Activated CD4-positive, alpha-beta memory T cell treated with anti-CD3 and anti-CD28 coated beads for 36 hours (primary cell): ENCODE measurements at places on chromosomes 11 and 22. TPM values are rescaled to one million over a fixed set of nuclear protein-coding genes. Genes with fewer than 3 reads are reported as not detected.

Gene CCDC134
- total RNA-seq = 16.1 TPM

DNA sequence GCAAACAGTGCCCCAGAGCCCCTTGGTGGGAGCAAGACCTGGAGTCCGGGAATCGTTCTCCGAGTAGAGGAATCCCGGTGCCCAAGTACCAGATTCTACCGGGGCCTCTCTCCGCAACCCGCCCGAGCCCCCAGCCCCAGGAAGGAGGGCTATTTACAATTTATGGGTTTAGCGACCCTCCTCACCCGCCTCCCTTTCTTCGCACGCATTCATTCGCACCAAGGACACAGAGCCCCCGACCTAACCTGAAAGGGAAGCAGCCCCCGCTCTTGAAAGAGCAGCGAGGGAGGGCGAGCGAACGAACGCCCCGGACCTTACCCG is 628 bp downstream of the LRP4 start:
- DNase-seq = no peak

DNA sequence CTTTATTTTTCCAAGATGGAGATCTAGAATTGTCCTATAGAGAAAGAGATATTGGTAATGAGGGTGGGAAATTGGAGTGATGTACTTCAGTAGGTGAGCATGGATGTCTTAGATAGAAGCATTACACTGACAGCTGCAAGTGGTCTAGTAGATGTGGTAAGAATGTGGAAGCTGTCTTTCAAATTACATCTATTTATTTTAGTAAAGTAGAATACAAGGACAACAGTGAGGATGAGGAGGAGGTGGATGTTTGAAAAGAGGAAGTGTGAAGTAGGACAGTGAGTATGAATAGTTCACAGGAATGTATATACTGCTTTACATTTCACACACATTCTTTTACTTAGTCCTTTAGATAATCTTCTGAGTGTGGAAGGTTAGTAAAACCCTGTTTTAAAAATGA is 64.2 kb downstream of the HIPK3 start:
- no peak for DNase-seq

Gene DEFB131B
- total RNA-seq = not detected

DNA sequence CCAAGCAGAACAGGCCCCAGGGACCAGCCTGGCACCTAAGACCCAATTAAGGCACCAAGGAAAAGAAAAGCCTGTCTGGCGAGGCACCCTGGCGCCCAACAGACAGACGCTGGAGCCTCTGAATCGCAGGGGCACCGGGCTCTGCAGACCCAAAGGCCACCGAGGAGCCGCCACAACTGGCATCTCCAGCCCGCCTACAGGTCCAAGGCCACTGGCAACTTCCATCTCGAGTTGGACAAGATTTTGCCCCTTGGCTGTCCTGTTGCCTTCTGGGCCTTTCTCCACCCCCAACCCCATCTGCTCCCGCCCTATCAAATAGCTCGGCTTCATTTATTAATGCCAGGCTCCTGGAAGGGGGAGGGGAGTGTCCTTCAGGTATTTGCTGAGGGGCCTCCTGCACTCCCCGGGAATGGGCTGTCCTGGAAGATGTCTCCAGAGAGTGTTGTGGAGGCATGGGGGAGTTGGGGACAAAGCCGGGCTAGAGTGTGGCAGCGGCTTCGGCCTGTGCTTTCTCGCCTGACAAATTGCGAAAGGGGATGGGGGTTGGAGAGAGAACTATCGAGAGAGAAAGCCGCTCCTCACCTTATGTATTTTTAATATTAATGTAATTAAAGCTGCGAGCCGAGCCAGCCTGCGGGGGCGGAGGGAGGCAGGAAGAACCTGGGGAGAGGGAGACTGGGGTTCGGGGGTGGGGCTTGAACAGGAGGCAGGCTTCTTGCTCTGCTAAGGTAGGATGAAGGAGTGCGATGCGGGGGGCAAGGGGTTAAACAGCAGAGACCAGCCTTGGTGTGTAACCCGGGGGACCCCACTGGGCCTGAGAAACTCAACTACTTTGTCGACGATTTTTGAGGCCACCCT is 2.0 kb downstream of the DSCAML1 start:
- no peak for DNase-seq

DNA sequence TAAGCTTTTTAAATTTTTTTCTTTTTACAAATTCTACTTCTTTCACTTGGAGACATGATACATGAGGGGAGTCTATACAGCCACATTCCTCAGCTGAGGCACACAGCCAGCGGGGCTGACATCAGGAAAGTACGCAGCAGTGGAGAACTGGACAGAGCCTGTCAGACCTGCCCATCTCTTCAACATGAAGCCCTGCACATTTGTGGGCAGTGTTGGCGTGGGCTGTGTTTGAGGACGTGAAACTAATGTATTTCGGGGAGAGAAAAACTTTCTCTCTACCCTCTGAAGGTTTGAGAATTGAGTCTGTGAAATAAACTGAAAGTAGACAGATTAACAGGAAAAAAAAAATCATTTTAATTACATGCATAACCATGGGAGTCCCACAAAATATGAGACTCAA is 84.8 kb upstream of the HTATIP2 start:
- no peak for DNase-seq

- peak; percentile 82 for DNase-seq
Observed at GRCh38 chr11:75474878-75475766, 42.1 kb upstream of the KLHL35 start.

Gene DTX4
- 0.07 TPM for total RNA-seq

GRCh38 chr22:46003271-46004091 is 26.5 kb upstream of the WNT7B start:
- DNase-seq = no peak

Gene GAB4
- not detected for total RNA-seq

- no peak for DNase-seq
Observed at GRCh38 chr11:46445920-46446771, 54.6 kb upstream of the CHRM4 start.

- DNase-seq = no peak
Observed at GRCh38 chr11:6523253-6523652, 26.2 kb downstream of the DNHD1 start.

DNA sequence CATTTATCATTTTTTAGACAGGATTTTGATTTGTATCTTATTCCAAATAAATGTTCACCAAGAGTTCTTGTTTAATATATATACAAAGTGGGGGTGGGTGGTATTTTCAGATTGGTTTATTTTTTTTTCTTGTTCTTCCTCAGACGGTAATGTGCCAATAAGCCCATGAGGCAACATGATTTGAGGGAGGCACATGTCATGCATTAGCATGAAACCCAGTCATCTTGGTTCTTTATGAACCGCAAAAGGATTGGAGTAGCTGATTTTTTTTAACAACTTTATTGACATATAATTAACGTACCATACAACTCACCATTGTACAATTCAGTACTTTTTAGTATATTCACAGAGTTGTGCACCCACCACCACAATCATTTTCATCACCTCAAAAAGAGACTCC is 2.7 kb downstream of the BCL2L13 start:
- DNase-seq = no peak

Gene MUC15
- total RNA-seq = not detected

Gene OR52A1
- total RNA-seq = not detected

DNA sequence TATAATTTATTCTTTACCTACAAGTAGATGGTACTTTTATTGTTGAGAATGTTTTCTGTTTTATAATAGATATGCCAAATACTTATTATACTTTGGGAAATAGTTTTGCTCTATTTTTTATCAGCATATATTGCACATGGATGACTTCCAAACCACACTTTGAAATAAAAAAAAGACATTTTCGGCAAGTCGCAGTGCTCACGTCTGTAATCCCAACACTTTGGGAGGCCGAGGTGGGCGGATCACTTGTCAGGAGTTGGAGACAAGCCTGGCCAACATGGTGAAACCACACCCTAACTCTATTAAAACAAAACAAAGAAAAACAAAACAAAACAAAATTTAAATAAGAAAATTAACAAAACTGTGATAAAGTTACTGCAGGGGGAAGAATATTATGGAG is 983.9 kb upstream of the CNTN5 start:
- no peak for DNase-seq

Gene RIMBP3C
- not detected for total RNA-seq

DNA sequence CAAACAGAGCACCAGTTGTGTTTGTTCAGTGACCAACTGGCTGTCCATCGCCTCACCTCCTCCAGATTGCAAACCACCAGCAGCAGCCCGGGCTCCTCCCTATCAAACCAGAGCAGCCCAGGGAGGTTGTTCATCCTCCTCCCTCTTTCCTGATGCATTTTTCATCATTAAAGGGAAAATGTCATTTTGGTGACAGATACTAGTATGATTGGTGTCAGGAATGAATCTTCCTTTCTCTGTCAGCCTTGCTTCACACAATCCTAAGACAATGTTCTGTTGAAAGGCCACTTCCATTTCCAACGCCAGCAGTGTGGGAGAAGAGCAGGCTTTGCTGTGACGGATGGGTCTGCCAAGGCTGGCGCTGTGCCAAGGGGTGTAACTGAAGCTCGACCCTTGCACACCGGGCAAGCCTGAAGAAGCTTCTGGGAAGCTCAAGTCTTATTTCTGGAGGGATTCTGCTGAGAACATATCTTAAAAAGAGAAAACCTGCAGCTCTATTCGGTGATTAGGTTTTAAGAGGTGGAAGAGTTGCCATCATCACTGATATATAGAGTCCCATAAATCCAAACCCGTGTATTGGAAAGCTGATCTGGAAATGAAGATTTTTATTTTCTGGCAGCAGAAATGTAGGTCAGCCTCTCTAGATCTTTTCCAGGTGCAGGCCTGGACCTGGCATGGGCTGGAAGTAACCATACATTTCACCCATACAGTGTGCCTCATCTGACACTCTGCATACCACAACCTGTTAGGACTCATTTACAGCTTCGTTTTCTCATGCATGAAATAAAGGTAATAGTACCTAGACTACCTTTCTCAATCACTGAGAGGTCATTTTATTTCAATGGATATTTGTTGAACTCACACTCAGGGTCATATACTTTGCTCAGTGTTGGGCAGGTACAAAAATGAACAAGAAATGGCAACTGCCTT is 524.5 kb downstream of the NTM start:
- no peak for DNase-seq

- DNase-seq = peak; percentile 87
Observed at GRCh38 chr11:104705490-104706190, 192.6 kb downstream of the CASP12 start.

Gene TRMT112
- 258 TPM for total RNA-seq

GRCh38 chr22:42319386-42319785 is 48.9 kb upstream of the TCF20 start:
- no peak for DNase-seq

DNA sequence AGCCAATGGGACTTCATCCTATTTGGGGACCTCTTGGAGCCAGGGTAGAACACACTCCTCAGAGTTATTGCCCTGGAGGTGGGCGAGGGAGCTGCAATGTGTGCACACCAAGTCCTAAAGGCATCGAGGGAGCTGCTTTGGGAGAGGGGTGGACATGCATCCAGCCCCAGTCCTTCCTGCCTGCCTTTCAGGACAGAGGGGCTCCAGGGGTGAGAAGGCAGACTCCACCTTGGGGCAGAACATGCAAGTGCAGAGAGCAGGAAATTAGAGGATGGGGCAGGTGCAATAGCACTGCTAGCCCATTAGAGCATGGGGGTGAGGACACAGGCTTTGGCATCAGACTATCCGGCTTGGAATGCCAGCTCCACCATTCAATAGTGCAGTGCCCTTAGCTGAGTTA is 288.5 kb downstream of the OPCML start:
- DNase-seq = no peak

- DNase-seq = peak; percentile 59
Observed at GRCh38 chr11:75450826-75451821, 18.1 kb upstream of the KLHL35 start.

GRCh38 chr11:73623686-73624085 is 22.7 kb upstream of the PLEKHB1 start:
- DNase-seq = no peak

Gene SDHAF2
- 31.4 TPM for total RNA-seq

GRCh38 chr11:62186195-62186594 is 3.8 kb upstream of the SCGB1D1 start:
- DNase-seq = no peak

Gene SERPING1
- total RNA-seq = not detected

DNA sequence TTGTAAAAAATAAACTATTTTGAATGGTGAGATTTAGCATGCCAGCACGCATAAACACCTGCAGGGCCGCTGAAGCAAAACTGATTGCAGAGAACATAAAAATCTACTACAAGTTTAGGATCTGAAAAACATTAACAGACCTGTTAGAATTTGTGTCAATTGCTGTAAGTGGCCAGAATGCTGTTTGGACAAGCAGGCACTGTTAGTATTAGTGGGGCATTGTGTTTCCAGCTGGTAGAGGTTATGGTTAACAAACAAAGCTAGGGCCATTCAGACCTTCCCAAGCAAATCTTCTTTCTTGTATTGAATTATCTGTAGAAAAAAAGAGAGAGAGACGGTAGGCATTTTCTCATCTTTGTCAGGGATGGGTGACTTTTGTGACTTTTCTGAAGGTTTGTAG is 57.6 kb upstream of the OLFML1 start:
- no peak for DNase-seq

Gene APOL3
- total RNA-seq = 63.9 TPM
